AG10803 (cell line): ENCODE measurements at places on chromosomes 7 and 10.
A peak's percentile ranks its signal among the peaks of the same experiment; 100 is the strongest.

DNA sequence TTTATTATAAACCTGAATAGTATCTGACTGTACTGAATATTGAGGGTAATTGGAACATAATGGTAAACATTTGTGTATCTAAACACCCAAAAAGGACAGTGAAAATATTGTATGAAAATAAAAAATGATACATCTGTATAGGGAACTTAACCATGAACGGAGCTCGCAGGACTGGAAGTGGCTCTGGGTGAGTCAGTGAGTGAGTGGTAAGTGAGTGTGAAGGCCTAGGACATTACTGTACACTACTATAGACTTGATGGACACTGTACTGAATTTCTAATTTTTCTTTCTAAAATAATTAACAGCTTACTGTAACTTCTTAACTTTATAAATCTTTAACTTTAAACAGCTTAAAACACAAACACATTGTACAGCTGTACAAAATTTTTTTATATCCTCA lies 454.5 kb upstream of the FZD8 start:
- DNase-seq, result peak; percentile 16

GRCh38 chr7:6628045-6628444 lies 9.1 kb upstream of the ZNF316 start:
- DNase-seq, result no peak

GRCh38 chr10:122780391-122780790 lies 65.3 kb downstream of the CUZD1 start:
- peak; percentile 23 for DNase-seq

DNA sequence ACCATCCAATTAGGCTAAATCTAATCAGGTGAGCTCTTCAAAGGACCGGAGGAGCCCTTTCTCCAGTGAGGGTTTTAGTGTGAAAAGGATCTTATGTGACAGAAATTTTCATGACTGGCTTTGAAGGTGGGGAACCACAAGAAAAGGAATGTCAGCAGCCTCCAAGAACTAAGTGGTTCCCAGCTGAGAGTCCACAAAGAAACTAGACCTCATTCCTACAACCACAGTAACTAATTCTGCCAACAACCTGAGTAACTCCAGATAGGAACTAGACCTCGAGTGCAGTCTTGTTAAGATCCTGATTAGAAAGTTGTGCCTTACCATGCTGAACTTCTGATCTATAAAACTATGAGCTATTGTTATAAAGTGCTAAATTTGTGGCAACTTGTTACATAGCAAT lies 51.3 kb downstream of the PCLO start:
- DNase-seq, result no peak

DNA sequence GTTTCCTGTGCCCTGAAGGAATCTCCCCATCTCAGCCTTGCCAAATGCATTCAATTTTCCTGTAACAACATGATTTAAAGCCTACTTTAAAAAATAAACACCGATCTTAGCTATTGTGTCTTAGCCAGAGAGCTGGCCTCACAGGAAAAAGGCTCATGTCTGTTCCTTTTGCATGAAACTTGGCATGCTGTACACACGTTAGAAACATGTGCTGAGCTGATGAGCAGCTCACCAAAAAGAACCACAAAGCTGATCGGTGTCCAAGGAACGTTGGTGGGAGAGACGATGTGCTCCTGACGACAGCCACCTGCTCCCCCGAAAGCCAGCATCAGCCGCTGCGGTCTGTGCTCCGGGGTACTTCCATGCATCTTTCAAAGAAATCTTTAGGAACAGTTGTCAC lies 135.9 kb downstream of the ADARB2 start:
- DNase-seq, result no peak

GRCh38 chr10:52701647-52702046 lies 70.9 kb downstream of the MBL2 start:
- no peak for DNase-seq

- DNase-seq, result peak; percentile 15
Observed at GRCh38 chr7:45259966-45260646, 102.5 kb downstream of the RAMP3 start.

DNA sequence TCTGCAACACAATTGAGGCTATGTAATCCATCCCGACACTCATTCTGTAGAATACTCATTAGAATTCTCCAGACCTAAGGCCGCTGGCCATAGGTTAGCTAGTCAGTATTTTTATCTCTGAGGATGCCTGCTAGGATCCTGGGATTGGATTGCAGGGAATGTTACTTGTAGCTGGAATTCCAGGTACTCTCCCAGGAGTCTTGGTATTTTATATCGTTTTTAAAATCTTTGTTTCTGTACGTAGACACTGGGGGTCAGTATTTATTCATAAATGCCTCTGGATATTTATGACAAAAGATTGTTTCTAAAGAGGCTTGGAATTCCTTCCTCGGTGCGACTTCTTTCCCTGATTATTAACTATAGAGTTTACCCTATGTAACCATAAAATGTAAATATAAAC lies 40.1 kb downstream of the BPGM start:
- DNase-seq, result peak; percentile 50

GRCh38 chr7:15620491-15621185 lies 58.8 kb upstream of the AGMO start:
- DNase-seq, result no peak

DNA sequence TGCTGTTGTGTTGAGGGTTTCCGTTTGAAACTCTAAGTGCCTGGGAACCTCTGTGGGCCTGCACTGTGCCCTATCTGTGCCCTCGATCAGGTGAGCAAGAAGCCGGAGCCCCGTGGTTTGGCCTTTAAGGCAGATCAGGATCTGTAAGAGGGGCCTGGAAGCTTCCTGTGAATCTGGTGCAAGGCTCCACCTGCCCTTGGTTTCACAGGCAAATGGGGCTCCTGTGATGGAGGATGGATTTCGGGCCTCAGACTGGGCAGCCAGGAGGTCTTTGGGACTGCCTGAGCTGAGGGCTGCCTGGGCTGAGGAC lies 21.6 kb downstream of the SCART1 start:
- no peak for DNase-seq

DNA sequence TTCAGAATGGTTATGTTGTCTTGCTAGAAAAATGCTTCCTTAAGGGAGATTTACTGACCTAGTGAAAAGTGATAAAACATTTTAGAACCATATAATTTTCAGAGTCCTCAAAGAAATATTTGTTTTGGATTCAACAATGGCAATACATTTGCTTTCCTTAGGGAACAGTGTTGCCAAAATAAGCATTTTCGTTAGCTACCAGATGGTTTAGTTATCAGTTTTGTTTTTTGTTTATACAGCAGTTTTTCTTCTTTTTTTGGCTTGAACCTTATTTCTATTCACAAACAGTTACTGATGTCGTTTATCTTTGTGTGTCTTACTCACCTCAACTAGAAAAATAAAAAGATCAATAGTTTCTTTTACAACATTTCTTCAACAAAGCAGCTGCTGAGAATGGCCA lies 48.6 kb downstream of the EXOC4 start:
- DNase-seq, result no peak

DNA sequence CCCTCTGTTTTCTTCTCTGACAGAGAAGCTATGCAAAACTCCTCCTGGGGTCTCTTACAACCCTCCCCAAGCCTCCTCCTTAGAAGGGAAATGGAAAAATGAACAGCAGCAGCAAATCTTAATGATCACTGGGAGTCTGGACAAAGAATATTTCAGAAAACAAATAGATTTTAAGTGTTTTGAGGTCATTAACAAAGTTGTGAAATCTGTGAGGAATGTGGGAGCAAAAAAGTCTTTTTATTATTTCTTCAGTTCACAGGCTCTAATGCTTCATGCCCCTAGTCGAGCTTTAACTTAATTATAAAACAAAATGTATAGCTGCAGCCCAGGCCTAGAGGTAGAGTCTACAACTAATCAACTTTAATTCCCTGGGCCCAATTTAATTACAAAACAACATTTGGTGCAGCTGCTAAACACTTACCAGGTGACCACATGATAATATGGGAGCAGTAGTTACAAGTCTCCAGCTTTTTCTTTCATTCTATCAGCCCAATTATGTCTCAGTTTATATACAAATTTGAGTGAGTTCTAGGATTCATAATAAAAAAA lies 293.2 kb downstream of the THSD7A start:
- no peak for DNase-seq

- DNase-seq, result no peak
Observed at GRCh38 chr10:23693925-23694324, 255.1 kb downstream of the OTUD1 start.

GRCh38 chr10:87622314-87623004 lies 37.2 kb upstream of the PAPSS2 start:
- no peak for DNase-seq

DNA sequence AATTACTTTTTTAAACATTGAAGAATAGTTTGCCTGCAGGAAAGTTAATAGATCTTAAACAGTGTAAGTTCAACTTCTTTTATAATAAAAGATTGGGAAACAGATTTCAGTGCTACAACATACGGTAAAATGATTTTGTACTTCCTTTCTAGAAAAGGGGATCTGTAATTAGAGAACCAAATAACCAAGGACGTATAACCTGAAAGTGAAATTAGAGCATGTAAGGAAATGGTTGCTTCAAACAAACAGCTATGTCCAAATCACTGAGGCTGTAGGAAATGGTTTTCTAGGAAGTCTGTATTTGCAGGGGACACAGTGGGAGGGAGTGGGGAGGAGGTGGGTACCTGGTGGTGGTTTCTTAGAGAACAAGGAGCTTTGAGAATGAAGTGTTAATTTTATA lies 57.9 kb upstream of the EXOC6 start:
- DNase-seq, result no peak

DNA sequence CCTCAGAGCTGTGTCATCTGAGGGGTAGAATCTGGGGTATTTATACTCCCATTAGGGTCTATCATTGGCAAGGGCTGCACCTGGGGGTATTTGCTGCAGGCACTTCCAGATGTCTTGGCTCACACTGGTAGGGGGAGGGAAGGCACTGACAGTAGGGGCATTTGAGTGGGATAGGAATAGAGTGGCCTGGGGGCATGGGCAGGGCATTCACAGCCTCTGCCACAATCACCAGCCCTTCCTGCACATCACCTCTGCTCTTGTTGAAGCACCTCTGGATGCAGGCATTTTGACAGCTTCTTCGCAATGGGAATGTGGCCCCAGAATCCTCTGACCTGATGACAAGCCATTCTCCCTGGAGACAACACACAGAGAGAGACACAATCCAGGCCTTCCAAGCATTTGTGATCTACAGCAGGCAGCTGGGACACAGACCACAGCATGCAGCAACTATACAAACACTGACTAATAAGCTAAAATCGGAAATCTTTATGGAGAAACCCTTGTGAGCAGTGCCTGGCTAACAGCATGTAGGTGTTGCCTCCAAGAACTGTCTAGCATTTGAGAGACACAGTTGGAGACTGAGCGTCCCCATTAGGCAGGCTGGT lies 178.5 kb downstream of the KCNMA1 start:
- DNase-seq, result peak; percentile 76
